ENCODE measurements at places on chromosomes 1 and 21.

DNA sequence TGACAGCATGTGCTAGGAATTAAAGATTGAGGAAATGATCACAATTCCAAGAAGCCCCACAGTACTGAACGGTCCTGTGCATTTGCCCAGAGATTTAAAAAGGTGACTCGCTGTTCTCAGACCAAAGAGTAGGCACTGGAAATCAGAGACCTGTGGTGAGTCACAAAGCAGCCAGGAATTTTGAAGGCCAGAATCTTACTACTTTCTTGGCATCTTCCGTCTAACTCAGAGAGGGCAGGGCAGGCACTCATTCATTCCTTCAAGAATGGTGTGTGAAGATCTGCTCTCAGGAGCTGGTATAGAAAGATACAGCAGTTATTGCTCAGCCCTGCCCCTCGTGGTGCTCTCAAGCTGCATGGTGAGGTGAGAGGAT, 57.9 kb downstream of the BRINP2 start:
- no peaks in the 10 kb centered on the region for H3K27me3 ChIP-seq
- no peaks in the 10 kb centered on the region for H3K4me1 ChIP-seq
- no peak for DNase-seq
- H3K36me3 ChIP-seq, result no peaks in the 10 kb centered on the region
- H3K27ac ChIP-seq, result no peak overlapping the region
- H3K4me3 ChIP-seq, result no peak overlapping the region

DNA sequence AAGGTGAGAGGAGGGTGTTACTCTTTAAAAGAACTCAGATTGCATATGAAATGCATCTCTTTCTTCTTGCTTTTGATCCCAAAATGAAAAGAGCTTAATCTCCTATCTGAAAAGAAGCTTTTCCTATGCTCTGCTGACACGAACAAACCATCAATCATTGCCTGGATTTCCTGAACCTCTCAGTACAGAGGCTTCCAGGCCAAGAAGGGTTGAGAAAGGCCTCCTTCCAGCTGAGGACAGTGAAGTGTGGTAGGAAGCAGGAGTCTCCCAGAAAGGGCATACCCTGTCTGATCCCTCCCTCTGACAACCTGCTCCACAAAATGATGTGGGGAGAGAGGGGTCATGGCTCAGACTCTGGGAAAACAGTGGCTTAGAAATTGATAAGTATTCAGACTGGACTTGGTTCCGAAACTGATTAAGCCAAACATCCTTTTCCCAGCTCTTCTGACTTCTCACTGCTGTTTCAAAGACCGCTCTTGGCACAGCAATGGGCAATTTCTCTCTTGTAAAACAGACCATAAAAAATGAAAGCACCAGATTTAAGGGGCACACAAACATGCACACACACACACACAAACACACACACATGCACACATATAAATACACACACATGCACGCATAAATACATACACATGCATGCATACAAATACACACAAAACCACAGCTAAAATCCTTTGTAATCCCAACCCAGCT, 310.3 kb downstream of the SIPA1L2 start:
- no peaks in the 10 kb centered on the region for H3K36me3 ChIP-seq
- H3K27ac ChIP-seq, result no peak overlapping the region
- H3K4me3 ChIP-seq, result no peak overlapping the region
- DNase-seq, result no peak

DNA sequence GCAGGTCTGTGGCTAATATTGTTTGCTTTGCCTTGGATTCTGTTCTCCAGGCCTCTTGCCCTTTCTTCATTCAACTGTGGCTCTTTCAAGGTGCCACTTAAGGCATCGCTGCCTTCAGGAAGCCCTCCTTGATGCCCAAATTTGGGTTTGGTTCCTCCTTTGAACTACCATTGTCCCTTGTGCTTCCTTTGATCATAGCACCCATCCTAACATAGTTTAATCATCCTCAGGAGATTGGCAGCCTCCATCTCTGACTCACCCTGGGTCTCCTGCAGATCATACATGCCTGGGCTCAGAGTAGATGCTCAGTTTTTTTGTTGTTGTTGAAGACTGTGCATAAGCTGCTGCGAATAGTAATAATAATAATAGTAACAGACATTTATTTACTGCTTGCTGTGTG, 54.4 kb upstream of the ACOT11 start:
- no peaks in the 10 kb centered on the region for H3K27me3 ChIP-seq
- no peak for DNase-seq
- H3K36me3 ChIP-seq, result no peaks in the 10 kb centered on the region
- peaks cover 6% of the 10 kb centered on the region for H3K4me1 ChIP-seq
- H3K4me3 ChIP-seq, result no peak overlapping the region

DNA sequence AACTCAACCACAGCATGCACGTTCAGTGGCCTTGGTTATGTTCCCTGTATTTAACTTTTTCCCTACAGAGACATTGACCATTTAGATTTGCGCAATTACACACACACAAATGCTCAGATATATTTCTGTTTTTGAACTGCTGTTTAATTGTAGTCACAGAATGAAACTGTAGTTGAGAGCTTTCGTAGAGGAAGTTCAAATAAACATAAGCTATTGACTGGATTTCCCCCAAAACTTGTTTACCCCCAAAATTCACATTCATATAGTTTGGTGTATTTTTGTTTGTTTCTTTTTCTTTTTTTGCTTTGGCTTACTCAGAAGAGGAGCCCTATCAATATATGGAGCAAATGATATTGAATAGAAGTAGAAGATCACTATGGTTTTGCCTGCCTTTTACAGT, 921.0 kb downstream of the ADGRL2 start:
- H3K4me3 ChIP-seq, result no peak overlapping the region
- no peaks in the 10 kb centered on the region for H3K36me3 ChIP-seq
- no peaks in the 10 kb centered on the region for H3K4me1 ChIP-seq
- DNase-seq, result no peak

DNA sequence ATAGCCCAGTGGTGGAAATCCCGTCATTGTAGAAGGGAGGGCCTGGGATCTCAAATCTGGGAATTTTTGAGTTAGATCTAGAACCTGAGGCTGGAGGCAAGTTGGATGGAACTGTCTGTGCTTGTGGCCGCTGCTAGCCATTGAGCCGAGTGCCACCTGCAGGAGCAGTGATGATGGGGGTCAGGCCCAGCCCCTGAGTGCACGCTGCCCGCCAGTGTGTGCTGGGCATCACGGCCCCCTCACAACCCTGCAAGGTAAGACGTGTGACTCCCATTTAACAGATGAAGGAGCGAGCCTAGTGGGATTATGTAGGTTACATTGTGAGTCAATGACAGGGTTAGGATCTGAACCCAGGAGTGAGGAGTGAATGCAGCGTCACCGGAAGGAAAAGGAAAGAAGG, 407.2 kb downstream of the CAMTA1 start:
- H3K36me3 ChIP-seq, result no peaks in the 10 kb centered on the region
- no peak overlapping the region for H3K27ac ChIP-seq
- H3K4me3 ChIP-seq, result no peak overlapping the region
- no peaks in the 10 kb centered on the region for H3K27me3 ChIP-seq
- H3K4me1 ChIP-seq, result no peaks in the 10 kb centered on the region
- DNase-seq, result no peak

GRCh38 chr1:116871779-116872146, 38.0 kb upstream of the PTGFRN start:
- DNase-seq, result no peak
- H3K4me1 ChIP-seq, result no peaks in the 10 kb centered on the region
- no peaks in the 10 kb centered on the region for H3K27me3 ChIP-seq
- no peaks in the 10 kb centered on the region for H3K36me3 ChIP-seq
- no peak overlapping the region for H3K27ac ChIP-seq

DNA sequence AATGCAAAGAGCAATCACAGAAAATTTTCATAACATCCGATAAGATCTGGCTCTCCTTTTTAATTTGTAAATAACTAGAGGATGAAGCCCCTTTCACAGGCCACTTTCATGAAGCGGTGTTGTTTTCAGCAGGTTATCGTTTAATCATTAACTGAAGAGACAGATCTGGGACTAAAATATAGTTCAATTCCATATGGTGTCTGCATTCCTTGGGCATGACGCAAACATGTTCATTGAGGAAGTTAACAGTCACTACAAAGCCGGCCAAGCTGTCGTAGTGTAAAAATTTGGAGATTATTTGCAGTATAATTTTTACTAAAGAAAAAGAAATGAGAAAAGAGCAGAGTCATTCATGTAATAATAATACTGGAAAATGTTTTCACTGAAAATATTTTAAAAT, 565.2 kb upstream of the ADAMTS5 start:
- no peak overlapping the region for H3K4me3 ChIP-seq
- no peaks in the 10 kb centered on the region for H3K36me3 ChIP-seq
- no peaks in the 10 kb centered on the region for H3K27me3 ChIP-seq
- DNase-seq, result no peak
- no peak overlapping the region for H3K27ac ChIP-seq
- no peaks in the 10 kb centered on the region for H3K4me1 ChIP-seq

DNA sequence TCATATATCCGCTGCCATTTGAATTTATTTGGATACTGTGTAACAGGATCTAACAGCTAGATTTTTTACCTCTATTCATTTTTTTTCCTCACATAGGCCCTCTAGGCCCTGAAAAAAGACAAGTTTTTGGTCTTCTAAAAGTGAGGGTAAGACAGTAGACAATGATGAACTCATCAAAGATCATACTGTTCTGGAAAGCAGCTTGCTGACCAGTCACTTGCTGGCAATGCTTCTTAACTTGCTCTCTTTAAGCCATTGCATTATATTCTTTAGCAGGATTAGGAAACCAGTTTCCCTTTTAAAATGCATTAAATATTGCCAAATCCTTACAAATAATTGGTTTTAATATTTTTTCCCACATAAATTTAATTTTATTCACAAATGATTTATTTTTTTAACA, 65.5 kb downstream of the SYT14 start:
- no peaks in the 10 kb centered on the region for H3K4me1 ChIP-seq
- no peak overlapping the region for H3K4me3 ChIP-seq
- H3K36me3 ChIP-seq, result no peaks in the 10 kb centered on the region
- no peak for DNase-seq
- no peaks in the 10 kb centered on the region for H3K27me3 ChIP-seq

DNA sequence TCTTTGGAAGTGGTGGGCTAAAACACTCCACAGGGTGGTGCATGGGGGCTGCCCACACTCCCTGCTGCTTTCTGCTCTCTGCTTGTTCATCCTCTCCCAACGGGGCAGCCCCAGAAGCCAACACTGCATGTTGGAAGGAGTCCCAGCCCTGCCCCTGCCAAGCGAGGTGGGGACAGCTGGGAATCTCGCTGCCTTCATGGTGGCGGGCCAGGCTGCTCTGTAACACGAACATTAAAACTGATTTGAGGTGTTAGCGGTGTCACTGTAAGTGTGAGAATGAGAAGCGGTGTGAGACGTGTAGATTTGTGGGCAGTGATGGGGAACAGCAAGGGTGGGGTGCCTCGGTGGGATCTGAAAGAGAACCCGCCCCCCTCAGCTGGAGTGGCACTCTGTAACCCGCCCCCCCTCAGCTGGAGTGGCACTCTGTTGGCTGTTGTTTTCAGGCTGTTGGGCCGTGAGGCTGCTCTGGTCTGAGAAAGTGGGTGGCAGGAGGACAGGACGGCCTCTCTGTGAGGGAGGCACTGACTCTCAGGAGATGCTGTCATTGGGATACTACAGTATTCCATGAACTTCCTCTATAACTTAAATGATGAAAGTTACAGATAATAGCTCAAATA, 80.9 kb downstream of the PCBP3 start:
- no peaks in the 10 kb centered on the region for H3K4me1 ChIP-seq
- no peak overlapping the region for H3K4me3 ChIP-seq
- no peak for DNase-seq
- no peak overlapping the region for H3K27ac ChIP-seq

DNA sequence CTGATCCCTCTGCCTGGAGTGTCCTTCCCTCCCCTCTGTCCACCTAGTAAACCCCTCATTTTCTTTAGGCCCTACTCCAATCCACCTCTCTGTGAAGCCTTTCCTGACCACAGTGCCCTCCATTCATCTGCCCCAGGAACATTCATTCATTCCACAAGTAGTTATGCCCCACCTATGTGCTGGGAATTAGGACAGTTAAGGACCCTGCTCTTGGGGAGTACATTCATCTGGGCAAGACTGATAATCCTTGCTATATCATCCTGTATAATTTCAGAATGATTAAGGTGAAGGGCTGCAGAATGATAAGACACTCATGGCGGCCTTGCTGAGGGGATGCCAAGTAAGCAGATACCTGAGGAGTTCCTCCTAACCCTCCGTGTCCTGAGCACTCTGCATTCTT, 10.3 kb upstream of the FAM20B start:
- DNase-seq, result no peak
- no peaks in the 10 kb centered on the region for H3K36me3 ChIP-seq
- no peaks in the 10 kb centered on the region for H3K27me3 ChIP-seq
- no peaks in the 10 kb centered on the region for H3K4me1 ChIP-seq
- H3K4me3 ChIP-seq, result no peak overlapping the region

DNA sequence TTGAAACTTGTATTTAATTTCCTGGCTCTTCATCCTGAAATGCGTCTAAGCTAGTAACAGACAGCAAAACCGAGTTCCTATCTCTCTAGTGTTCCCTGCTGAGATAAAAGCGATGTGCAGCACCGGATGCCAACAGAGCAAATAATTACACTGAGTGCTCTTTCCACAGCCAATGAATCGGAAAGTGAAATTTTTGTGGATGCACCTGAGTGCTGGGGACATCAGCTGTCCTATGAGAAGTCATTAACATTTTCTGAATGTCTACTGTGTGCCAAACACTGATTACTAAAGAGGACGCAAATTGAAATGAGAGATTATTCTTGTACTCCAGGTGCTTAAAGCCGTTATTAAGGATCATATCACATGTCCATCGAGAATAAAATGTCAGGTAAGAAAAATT, 278.0 kb downstream of the RGS7 start:
- no peaks in the 10 kb centered on the region for H3K36me3 ChIP-seq
- no peak overlapping the region for H3K27ac ChIP-seq
- H3K27me3 ChIP-seq, result no peaks in the 10 kb centered on the region
- no peak for DNase-seq
- no peak overlapping the region for H3K4me3 ChIP-seq

DNA sequence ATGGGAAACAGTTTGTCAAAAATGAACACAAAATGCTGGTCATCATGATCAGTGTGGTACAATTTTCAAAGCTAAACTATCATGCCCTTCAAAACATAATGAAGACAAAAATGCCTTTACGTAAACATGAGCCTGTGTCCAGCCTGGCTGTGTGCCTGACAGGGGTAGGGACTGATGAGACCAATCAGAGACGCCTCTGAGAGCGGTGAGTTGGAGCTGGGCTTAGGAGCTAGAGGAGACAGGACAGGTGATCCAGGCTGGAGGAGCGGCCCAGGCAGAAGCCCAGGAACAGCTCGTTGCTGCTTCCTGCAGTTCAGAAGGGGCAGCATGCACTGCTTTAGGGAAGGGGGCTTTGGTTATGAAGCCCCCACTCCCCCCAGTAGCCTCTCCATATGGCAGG, 70.0 kb downstream of the ARHGEF10L start:
- H3K27me3 ChIP-seq, result no peaks in the 10 kb centered on the region
- no peak overlapping the region for H3K27ac ChIP-seq
- H3K4me1 ChIP-seq, result no peaks in the 10 kb centered on the region
- no peak for DNase-seq
- no peak overlapping the region for H3K4me3 ChIP-seq

DNA sequence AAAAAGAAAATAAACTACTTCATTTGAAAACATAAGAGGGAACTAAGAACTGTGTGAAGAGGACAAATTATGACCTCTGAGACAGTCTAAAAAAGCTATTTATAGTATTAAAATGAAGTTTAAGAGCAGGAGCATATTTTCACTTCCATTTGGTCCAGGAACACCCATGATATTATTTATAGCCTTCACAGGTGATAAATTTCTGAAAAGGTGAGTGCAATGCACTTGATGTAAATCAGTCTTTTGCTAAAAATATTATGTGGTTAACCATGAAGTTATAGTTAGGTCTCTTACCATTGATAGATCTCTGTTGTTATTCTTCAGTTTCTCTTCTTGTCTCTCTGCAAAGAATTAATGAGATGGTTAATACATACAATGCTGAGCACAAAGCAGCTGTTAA, 14.7 kb downstream of the TMCO1 start:
- no peak overlapping the region for H3K4me3 ChIP-seq
- H3K27me3 ChIP-seq, result no peaks in the 10 kb centered on the region
- H3K4me1 ChIP-seq, result no peaks in the 10 kb centered on the region
- DNase-seq, result no peak
- H3K36me3 ChIP-seq, result no peaks in the 10 kb centered on the region
- H3K27ac ChIP-seq, result no peak overlapping the region
